ENCODE measurements at places on chromosomes 1 and 21.

GRCh38 chr1:101290119-101290921 is 53.5 kb downstream of the S1PR1 start:
- no peak for DNase-seq

DNA sequence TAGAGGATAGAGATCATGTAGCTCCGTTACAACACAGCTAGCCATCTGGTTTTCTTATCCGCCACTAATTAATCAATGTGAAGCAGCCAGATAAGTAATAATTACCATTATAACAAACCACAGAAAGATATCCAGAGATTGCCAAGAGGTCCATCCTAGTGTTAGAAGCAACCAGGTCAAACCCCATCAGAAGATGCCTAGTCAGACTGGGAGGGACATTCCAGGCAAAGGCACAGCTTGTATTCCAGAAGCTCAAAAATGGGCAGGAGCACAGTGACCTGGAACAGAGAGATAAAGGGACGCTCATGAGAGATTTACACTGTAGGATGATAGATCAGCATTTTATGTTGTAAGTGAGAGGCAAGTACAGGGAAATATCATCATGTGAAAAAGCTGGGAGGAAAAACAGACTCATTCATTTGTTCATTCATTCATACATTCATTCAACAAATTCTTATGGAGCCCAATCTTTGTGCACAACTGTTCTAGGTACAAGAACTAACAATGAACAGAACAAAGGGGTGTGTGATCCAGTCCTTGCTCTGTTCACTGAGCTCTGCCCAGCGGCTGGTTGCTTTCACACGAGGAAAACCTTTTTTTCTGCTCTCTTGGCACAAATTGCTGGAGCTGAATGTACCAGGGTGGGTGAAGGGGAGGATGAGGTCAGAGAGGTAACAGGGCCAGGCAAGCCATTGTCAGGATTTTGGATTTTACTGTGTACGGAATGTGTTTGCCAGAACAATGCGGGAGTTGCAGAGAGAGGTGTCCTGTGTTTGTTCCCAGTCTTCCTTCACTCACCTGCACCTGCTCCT is 240.8 kb upstream of the FGGY start:
- no peak for DNase-seq

DNA sequence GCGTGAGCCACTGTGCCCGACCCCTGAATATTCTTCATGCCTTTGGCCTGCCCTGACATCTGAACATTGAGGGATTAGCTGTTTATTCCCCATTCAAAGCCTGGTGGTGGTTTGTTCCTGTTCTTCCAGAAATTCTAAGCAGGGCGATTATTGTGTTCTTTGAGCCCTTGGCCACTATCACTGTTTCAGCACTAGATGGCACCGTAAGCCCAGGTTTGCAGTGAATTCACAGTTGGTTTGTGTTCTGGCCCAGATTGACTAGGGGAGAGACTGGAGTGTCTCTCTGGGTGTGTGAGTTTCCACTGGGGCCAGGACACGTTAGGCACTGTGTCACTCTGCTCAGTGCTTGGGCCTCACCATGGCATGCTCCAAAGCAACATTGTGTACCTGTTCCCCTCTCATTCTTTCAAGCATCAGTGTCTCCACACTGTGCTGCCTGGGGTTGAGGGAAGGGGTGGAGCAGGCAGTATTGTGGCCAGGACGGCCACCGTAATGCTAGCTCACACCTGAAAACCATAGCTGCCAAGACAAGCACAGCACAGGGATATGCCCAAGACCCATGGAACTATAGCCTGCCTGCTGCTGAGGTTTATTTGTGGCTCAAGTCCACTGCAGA is 52.7 kb downstream of the PKN2 start:
- no peak for DNase-seq

DNA sequence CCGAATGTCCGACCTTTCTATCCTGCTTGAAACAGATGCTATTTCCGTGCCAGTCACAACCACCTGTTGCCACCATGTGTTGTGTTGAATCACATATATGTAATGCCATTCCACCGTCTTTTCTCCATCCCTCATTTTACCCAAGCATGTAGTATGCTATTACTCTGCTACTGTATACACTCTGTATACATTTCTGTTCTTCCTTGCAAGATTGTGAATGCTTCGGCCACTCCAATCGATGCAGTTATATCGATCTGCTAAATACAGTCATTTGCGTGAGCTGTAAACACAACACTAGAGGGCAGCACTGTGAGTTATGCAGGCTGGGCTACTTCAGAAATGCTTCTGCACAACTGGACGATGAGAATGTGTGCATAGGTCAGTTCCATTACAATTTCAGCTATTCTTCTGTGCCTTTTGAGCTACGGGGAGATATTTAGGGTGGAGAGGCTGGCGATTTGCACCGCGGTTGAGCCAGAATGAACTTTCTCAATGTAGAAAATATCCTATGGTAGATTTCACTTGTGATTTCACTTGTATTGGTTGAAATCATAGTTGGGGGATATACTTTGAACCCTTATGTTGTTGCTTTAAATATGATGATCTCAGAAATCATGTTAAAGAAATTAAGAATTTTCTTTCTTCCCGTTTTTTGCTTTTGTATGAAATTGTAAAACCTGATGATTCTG is 289.8 kb downstream of the NTNG1 start:
- DNase-seq = no peak

GRCh38 chr21:26888931-26889330 is 43.7 kb upstream of the ADAMTS1 start:
- no peak for DNase-seq

- DNase-seq = no peak
Observed at GRCh38 chr21:33189237-33189636, 40.5 kb upstream of the IFNAR2 start.

GRCh38 chr1:81606656-81607055 is 194.1 kb upstream of the ADGRL2 start:
- DNase-seq = no peak

- no peak for DNase-seq
Observed at GRCh38 chr1:225602590-225603206, 50.2 kb downstream of the ENAH start.

- no peak for DNase-seq
Observed at GRCh38 chr1:84598846-84599741, 24.9 kb upstream of the CTBS start.

DNA sequence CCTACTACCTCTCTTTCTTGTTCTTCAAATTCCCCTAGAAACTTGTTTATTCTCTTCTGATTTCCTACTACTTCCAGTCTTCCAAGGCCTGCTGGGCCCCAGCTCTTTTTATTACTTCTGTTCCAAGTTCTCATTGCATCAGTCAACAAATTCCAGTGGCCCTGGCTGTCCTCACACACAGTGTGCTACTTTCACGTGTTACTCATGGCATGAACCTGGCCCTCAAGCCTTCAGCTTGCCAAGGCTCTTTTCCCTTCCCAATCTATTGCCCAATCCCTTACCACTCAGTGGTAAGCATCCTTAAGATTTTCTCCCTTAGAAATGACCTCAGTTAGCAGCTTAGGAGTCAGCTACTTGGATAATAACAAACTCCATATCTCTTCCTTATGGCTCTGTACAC is 613.5 kb downstream of the LMO4 start:
- no peak for DNase-seq

- no peak for DNase-seq
Observed at GRCh38 chr1:182315167-182315556, 76.4 kb downstream of the GLUL start.
